Activated naive CD4-positive, alpha-beta T cell (primary cell): ENCODE measurements at places on chromosomes 3 and 15.

- no peak for DNase-seq
These were observed 138.8 kb downstream of the ZNF609 start for GRCh38 chr15:64599226-64599625.

DNA sequence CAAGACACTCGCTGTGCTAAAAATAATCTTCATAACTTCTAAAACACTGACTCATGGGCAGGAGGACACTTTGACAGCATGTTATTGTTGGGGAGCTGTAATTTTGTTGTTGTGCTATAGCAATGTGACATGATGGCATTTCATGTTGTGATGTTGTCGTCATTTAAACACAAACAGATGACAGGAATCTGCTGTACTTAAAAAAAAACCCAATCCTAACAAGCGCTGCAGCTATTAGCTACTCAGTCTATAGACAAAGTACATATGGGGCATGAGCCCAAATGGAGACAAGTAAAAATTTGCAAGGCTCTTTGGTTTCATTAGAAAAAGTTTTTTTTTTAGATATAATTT, 828 bp upstream of the ATOSA start:
- no peak for DNase-seq

GRCh38 chr15:80162059-80162554, 9.3 kb downstream of the FAH start:
- no peak for DNase-seq

DNA sequence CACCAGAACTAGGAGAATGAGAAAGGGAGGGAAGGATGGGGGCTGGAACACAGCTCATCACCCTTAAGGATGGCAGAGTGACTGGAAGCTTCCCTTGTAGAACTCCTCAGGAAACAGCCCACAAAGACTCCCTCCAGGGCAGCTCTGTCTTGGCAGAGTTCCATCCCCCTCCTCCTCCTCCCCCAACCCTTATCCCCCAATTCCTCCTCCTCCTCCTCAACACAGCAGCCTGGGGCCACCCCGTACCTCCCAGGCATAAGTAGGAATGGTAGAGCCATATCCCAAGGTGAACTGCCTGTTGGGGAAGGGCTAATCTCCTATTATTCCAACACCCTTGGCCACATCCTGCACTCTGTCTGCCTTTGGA, 38.8 kb downstream of the ADCY5 start:
- DNase-seq: no peak

DNA sequence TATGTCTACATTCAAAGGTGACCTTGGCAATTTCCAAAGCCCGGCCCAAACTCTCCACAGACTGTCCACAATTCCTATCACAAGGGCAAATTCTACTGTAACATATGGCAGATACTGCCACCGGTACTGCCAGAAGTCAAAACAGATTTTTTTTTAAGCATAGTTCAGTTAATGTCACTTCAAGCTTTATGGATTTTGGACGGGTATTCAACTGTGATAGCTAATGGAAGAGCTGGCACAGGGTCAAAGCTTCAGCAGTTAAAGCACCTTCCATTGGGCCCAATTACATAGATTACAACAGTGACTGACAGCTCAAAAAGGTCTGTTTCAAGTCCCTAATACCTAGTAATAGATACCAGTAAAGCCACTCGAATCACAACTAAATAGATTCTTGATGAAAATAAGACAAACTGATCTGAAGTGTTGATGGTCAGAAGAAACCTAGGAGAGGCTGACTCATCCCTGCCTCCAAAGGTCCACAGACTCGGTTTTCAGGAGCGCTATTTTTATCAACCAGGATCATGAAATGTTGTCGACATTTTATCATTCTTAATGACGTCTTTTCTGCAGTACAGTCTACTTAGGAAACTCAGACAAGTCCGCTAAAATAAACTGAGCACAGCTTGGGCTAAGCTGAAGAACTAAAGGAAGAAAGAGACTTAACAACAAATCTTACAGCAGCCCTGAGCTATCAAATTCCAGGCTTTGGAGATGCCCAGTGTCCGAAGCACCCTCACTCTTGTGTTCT, 38.7 kb downstream of the ANXA2 start:
- no peak for DNase-seq

- DNase-seq: no peak
These were observed 376.9 kb upstream of the RASGRP1 start for GRCh38 chr15:38941399-38941953.

DNA sequence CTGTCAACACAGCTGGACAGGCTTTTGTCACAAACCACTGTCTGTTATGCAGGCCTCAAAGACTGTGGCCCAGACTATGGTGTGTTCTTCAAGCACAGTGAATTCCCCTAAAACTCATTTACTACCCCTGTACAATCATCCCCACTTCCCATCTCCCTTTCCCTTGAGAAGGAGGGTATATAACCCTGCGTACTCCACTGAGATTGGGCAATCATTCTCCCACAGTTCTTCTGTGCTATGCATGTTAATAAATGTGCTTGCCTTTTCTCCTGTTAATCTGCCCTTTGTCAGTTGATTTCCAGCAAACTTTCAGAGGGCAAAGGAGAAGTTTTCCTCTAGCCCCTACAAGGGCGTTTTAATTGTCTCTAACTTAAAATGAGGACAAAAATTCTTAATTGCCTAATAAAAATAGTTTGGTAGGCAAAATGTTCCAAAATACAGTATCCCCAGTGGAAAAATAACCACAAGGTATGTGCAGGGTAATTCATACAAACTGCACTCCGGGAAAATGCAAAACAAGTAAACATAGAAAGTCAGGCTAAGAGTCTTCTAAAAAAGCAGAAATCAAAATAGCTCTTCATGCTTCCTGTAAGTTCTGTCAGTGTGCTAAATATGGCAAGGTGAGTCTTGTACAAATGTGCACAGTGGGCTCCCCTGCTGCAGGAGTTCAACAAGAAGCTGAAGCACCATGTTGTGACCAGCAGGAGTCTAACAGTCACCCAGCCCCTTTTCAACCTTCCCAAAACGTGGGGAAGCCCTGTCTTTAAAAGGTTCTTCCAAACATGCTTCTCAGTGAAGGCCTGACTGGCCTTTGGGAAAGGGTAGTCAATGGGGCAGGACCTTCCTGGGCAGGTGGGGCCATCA, 10.2 kb downstream of the ATP10A start:
- no peak for DNase-seq

DNA sequence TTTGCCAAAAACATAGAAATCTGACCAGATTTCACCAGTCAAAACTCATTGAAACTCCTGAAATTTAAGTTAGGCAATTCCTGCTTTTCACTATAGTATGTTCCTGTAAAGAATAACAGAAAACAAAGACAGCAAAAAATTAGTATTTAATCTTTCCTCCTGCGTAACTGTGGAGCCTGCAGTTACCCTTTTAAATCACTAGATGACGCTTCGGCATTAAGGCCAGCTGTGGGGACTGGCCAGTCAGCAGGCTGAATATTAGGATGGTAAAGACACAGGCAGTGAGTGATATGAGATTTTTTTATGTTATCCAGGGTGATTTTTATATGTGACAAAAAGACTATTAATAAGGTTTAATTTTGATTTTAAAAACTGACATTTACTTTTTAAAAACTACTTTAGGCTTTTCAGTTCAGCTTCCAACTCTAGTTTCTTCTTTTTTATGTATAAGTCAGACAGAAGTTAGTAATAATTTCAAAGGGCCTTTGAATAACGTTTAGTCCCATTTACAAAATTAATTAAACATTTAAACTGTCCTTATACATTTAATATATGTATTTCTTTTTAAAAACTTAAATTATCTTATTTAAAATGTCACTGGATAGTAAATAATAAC, 165.1 kb downstream of the PPM1L start:
- no peak for DNase-seq

GRCh38 chr3:51340013-51340829, 44.9 kb upstream of the MANF start:
- DNase-seq: no peak

DNA sequence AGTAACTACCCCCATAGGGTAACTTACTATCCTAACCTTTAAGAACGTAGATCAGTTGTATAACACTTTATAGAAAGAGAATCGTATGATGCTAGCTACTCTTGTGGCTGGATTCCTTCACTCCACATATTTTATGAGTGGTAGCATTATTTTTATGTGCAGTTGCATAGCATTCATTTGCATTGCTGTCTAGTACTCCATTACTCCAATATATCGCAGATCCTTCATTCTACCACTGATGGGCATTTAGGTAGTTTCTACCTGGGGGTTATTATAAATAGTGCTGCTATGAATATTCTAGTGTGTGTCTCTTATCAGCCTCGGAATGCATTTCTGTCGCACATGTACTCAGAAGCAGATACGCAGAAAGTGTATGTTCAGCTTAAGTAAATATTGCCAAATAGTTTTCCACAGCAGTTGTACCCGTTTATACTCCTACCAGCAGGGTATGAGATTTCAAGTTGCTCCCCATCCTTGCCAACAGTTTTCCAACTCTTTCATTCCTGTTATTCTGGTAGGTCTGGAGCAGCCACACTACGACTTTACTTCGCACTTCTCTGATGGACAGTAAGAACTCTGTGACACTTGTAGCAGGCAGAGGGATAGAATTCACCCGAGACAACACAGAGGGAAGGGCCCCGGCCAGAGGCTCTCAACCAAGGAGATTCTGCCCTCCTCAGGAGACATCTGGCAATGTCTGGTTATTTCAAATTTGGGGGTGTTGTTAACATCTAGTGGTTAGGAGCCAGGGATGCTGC, 9.8 kb upstream of the VGLL4 start:
- no peak for DNase-seq

DNA sequence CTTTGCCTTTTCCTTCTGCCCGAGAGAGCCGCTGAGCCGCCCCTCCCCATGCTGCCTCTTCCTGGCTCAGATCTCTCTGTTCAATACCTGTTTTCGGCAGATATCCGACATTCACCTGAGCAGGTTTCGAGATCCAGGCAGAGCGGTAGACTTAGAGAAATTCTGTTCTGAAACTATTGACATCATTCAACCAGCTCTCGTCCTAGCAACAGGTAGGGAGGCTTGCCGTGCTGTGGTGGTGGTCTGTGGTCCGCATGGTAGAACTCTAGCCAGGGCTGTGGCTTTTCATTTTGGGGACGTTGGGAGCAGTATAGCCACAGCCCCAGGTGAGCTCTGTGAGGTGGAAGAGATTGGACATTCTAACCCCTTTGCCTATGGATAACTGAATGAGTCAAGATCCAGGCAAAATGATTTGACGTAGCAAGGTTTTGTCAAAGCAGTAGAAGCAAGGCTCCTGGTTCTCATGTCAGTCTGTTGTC, 810 bp downstream of the TMEM62 start:
- no peak for DNase-seq

GRCh38 chr3:151707216-151707615, 26.5 kb upstream of the AADACL2 start:
- DNase-seq: no peak

DNA sequence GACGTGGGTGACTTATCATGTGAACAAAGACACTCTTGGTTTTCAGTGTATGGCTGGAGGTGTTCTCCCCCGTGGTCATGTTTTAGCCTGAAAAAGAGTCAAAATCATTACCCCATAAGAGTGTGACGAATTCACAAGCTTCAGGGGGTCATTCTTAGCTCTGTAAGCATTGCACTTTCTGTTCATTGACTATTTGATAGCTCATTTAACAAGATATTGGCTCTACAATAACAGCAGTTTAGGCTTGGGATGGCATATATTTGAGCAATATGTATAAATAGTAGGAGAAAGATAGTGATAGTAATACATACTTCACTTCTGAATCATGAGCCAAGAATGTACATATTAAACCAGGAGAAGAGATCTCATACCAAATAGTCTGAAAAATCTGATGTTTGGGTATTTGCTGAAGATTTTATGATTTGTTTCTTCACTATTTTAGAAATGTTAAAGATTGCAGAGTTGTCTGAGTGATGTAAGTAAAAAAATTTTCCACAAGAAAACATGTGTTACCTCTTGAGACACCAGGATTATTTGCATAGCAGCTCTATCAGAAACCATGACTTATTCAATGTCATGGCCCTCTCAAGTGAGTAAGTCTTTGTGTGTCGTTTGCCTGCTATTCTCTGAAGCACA, 996.0 kb downstream of the OTOL1 start:
- no peak for DNase-seq

- no peak for DNase-seq
These were observed 31.4 kb upstream of the TPM1 start for GRCh38 chr15:63010920-63011693.

GRCh38 chr15:28922707-28923012, 36.9 kb downstream of the APBA2 start:
- DNase-seq: no peak

- DNase-seq: no peak
These were observed 807.2 kb upstream of the CFAP20DC start for GRCh38 chr3:59856934-59857460.

DNA sequence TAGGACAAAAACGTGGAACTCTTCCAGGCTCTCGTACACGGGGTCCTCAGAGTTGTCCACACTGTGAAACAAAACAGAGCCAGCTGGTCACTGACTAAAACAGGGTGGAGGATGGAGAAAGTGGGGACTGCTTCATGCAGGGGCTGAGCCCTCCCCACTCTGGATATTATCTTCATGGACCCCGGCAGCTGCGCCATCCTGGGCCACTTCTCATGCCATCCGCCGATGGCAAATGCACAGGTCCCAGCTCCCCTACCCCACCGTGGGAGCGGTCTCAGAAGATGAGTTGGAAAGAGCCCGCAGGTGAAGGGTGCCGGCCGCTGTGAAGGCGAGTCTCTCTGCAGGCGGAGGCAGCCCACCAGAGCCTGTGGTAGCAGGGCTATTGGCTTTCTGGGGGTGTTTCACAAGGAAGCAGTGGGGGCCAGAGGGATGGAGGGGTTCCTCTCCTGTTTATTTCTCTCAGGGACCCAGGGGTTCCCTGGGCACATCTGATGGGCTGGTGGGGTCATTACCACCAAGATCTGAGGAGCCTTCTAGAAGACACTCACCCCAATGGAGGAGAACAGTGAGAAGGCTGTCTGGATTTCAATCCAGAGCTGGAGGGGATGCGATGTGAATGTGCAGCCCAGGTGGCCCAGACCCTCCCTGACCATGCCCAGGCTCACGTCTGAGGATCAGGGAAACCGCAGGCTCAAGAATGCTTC, 177.3 kb downstream of the KLF13 start:
- DNase-seq: no peak

DNA sequence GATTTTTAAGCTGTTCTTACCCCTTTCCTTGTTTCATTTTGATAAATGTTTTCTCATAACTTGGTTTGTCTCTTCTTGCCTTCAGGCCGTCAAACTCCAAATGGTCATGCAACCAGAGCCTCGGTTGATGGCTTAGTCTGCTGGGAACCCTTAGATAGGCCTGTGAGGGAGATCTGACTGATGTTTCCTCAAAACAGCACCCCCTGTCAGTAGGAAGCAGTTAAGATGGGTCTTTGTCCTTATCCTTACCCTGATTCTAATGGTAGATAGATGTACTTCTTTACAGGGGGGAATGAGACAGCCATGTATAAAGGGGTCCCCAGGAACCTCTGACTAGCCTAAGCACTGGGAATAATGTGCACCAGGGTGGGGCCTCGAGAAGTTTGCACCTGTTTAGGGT, 16.3 kb upstream of the OR5H1 start:
- DNase-seq: no peak

GRCh38 chr3:197354568-197355001, 56.2 kb upstream of the DLG1 start:
- no peak for DNase-seq

- no peak for DNase-seq
These were observed 1111.2 kb downstream of the TUSC7 start for GRCh38 chr3:117820658-117821299.
